ENCODE measurements at places on chromosomes 11 and 22.

- no peaks in the 10 kb centered on the region for H3K27me3 ChIP-seq
- H3K4me3 ChIP-seq: no peak overlapping the region
- H3K36me3 ChIP-seq: no peaks in the 10 kb centered on the region
- H3K4me1 ChIP-seq: no peaks in the 10 kb centered on the region
- DNase-seq: no peak
Measured at GRCh38 chr11:86370922-86371594, 3.6 kb upstream of the CCDC81 start.

GRCh38 chr22:48609279-48609865 lies 1218.3 kb downstream of the BRD1 start:
- no peak overlapping the region for H3K4me3 ChIP-seq
- DNase-seq: no peak
- H3K27me3 ChIP-seq: no peaks in the 10 kb centered on the region
- H3K36me3 ChIP-seq: no peaks in the 10 kb centered on the region

DNA sequence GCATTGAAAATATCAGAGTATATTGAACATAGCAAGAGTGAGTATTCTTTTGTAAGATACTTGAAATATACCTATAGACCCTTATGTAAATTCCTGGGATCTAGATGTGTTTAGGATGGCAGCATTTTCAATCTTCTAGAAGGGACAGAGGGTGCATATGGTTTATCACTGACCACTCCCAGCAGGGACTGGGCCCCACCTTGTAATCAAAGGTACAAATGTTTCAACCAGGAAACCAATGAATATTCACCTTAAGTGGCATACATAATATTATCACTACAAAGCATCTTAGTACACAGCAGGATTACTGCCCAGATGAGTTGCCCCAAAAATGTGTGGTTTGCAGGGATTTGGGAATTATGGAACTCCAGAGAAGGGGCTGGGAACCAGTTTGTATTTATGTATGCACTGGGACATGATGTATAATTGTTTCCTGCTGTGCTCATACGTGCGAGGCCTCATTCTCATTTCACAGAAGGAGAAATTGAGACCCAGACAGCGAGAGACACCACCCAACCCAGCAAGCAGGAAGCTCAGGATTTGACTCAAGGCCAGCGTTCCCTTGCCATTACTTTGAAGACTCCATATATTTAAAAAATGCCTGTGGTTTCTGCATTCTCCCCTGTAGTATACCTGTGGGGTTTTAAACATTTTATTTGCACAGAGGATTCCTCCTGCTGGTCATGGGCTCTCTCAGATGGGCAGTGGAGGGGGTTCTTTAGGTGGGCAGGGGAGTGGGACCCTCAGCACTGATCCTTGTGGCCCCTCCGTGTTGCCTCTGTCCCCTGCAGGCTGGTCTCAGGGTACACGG lies 5.2 kb downstream of the APOL4 start:
- H3K4me1 ChIP-seq: peaks cover 6% of the 10 kb centered on the region
- H3K27ac ChIP-seq: peak overlapping the region; percentile 54
- no peaks in the 10 kb centered on the region for H3K36me3 ChIP-seq
- peak; percentile 12 for DNase-seq
- H3K4me3 ChIP-seq: no peak overlapping the region
- no peaks in the 10 kb centered on the region for H3K27me3 ChIP-seq

DNA sequence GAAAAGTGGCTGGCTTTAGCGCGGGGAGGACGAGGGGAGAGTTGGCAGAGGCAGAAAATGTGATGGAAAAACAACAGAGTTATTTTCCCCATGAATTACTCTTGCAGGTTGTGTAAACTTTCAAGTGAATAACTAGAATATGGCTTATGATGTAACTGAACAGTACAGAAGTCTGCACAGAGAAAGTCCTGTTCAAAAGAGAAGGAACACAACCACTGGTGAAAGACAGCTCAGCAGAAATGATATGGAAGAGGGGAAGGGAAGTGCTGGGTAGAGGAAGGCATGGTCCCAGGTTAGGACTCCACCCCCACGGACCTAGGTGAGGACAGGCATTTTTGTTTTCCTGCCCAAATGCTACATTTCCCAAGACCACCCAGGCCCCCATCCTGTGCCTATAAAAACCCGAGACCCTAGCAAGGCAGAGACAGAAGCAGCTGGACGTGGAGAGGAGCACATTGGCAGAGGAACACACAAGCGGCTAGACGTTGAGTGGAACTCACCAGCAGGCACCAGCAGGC lies 77.7 kb downstream of the MAML2 start:
- no peak overlapping the region for H3K27ac ChIP-seq
- H3K36me3 ChIP-seq: peaks cover 5% of the 10 kb centered on the region
- H3K4me3 ChIP-seq: no peak overlapping the region

DNA sequence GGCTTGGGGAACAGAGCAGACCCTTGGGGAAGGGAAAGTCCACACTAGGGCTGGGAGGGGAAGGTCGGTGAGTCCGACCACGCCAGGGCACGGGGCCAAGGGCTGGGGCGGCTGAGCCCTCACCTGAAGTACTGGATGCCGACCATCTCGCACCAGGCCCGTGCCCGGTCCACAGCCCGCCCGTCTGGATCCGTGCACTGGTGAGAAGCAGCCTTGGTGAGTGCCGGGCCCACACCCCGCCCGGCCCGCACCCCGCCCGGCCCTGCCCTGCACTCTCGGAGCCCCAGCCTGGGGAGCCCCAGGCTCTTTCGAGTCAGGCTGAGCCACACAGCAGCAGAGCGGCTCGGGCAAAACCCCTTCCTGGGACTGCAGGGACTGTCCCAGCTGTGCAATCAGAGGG lies 1.9 kb upstream of the BAIAP2L2 start:
- DNase-seq: no peak
- no peak overlapping the region for H3K27ac ChIP-seq
- H3K4me3 ChIP-seq: no peak overlapping the region
- H3K4me1 ChIP-seq: no peaks in the 10 kb centered on the region

GRCh38 chr22:47059076-47059475 lies 296.6 kb downstream of the TBC1D22A start:
- DNase-seq: no peak
- no peak overlapping the region for H3K4me3 ChIP-seq
- H3K4me1 ChIP-seq: no peaks in the 10 kb centered on the region
- no peaks in the 10 kb centered on the region for H3K27me3 ChIP-seq
- H3K36me3 ChIP-seq: no peaks in the 10 kb centered on the region

- H3K36me3 ChIP-seq: no peaks in the 10 kb centered on the region
- no peaks in the 10 kb centered on the region for H3K27me3 ChIP-seq
- H3K27ac ChIP-seq: no peak overlapping the region
- H3K4me1 ChIP-seq: no peaks in the 10 kb centered on the region
- no peak overlapping the region for H3K4me3 ChIP-seq
Measured at GRCh38 chr22:36590441-36591056, 61.6 kb upstream of the EIF3D start.

DNA sequence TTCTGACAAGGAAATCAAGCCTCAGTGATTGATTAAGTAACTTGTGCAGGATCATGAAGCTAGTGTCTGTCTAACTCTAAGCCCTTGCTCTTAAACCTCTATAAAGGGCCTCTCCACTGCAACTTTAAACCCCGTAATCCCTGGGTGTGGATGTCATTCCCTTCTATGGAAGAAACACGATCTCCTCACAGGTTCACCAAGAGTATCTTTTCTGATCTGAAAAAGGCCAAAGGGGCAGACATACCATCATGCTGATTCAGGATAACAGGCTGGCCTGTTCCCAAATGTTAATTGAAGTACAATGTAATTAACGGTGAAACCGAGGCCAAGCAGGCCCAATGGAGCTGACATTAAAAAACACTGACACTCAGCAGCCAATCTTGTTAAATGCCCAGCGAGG lies 17.1 kb downstream of the TTC12 start:
- peaks cover 27% of the 10 kb centered on the region for H3K36me3 ChIP-seq
- peaks cover 8% of the 10 kb centered on the region for H3K4me1 ChIP-seq
- H3K4me3 ChIP-seq: no peak overlapping the region
- no peaks in the 10 kb centered on the region for H3K27me3 ChIP-seq

DNA sequence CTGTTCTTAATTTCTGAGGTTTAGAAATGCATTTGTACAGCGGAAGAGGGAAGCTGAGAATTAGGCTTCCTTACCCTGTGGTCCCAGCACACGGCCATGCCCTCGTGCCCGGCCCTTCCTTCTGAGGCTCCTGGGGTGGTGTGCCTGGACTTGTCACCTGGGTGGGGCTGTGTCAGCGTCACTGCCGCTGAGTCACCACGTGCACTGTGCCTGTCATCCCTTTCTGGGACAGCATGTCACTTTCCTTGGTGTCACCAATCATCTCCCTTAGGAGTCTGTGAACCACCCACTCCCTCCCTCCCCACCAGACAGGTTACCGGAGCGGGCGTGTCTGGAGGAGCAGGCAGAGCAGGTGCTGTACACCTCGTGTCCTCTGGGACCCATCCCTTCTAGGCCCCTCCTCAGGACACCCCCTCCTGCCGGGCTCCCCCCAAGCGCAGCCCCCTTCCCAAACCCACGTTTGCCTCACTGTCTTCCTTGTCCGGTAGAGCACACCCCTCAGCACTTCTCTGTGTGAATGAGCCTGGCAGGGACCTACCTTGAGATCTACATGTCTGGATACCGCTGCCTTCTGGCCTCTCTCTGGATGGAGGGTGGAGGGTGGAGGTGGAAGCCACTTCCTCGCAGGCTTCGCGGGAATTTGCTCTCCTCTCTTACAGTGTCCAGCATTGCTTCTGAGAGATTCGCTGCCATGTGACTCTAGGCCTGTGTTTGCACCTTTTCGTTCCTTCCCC lies 367.6 kb downstream of the TBC1D22A start:
- H3K27me3 ChIP-seq: no peaks in the 10 kb centered on the region
- DNase-seq: no peak
- no peaks in the 10 kb centered on the region for H3K36me3 ChIP-seq
- no peak overlapping the region for H3K27ac ChIP-seq
- no peaks in the 10 kb centered on the region for H3K4me1 ChIP-seq

DNA sequence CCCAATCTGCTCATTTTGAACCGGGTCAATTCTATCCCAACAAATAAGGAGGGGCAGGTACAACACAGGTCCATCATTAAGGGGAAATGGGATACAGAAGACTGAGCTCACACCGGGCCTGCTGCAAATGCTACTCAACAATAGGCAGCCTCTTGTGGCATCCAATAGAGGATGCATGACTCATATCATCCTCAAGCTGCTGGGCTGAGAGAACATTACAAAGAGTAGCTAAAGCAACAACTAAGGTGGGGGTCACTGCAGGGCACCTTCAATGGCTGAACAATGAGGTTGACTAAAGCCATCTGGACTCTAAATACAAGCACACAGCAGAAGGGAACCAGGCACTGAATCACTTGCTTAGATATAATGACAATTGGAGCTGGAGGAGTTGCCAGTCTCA lies 130.1 kb upstream of the SYN3 start:
- no peak overlapping the region for H3K4me3 ChIP-seq
- no peak overlapping the region for H3K27ac ChIP-seq
- no peak for DNase-seq
- H3K36me3 ChIP-seq: no peaks in the 10 kb centered on the region
